Germinal center (tissue), 1 donor: ENCODE measurements at places on chromosomes 6 and 20.

DNA sequence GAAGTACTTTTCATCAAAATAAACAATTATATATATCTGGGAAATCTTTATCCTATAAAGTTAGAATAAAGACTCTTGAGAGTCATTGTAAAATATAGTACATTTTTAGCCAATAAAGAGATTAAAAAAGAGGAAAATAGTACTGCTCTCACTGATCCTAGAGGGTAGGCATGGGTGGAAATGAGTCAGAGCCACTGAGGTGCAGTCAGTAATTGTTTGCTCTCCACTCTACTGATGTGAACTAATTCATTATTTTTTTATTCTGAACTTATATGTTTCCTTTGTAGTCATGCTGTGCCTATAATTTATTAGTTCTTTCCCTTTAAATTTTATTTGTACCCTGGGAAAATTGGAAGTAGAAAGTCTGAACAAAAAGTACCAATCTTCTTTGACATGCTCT is 1359.4 kb upstream of the GJE1 start:
- no peak for DNase-seq

DNA sequence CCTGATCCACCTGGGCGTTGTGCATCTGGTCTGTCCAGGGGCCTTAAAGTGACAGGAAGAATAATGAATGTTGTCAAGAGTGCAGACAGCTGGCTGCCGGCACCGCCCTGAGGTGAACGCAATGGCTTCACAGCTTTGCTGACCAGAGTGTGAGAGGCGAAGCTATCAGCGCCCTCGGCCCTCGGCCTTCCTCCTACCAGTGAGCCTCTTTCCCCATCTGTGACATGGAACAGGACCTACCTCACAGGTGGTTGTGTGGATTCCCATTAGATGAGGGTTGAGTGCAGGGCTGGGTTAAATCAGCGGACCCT is 54.8 kb downstream of the CTCFL start:
- DNase-seq, result no peak

GRCh38 chr20:31869673-31869941 is 720 bp downstream of the DUSP15 start:
- no peak for DNase-seq

DNA sequence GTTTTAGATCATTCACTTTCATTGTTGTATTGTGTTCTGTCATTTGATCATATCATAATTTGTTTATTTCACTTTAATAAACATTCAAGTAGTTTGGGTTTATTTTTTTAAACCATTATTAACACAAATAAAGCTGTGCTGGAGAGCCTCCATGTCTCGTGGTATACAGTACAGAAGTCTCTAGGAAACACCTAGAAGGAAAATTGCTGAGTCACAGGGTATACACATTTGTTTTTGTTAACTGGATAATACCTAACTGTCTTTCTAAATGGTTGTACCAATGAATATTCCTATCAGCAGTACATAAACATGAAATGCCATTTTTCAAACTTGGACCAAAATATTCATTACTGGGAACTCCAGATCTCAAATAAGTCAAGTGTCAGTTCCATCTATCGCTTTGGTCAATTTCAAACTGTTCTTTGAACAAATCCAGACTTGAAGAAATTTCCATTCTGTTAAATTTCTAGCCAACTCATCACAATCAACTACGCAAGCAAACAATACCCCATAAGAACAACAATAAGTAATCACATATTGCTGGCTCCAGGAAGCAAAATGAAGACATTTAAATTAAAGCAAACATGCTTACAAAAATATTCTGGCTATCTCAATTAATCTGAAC is 138.1 kb downstream of the ATXN1 start:
- DNase-seq, result no peak

DNA sequence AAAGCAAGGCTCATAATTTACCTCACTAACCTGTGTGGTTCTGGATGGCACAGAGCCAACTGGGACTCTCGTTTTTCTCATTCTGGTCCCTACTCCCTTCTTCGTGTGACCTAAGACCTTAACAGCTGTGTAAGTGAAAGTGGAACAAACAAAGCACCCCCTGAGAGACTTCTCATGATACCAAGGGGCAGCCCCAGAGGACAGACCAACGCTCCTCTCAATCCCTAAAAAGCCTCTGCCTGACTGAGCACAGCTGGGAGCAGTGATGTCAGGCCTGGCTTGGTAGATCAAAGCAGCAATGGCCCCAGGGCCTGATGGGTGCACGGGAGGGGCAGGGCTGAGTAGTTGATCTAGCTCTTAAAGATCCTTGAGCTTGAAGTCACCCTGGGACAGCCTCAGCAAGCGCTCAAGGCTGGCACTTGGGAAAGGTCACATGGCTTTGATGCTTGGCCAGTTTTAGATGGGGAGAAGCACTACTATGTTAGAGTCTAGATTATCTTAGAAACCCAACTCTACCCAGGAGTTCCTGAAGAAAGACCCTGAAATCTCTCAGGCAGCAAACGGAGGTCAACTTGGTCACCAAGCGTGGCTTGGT is 16.2 kb upstream of the TGM2 start:
- DNase-seq, result no peak

- DNase-seq, result no peak
Observed at GRCh38 chr20:2304180-2304579, 8.4 kb downstream of the TGM3 start.

- no peak for DNase-seq
Observed at GRCh38 chr20:9036593-9036992, 32.3 kb upstream of the PLCB4 start.
